ENCODE measurements at places on chromosomes 5 and 9. TPM values are rescaled to one million over a fixed set of nuclear protein-coding genes. Genes with fewer than 3 reads are reported as not detected.

Gene LMX1B
- total RNA-seq: not detected

Gene IL7R
- total RNA-seq: 860 TPM

Gene RAB3C
- 0.03 TPM for total RNA-seq

Gene PCDHA9
- total RNA-seq: not detected

Gene GAS1
- 0.42 TPM for total RNA-seq

Gene CSF2
- not detected for total RNA-seq

Gene TAS2R1
- not detected for total RNA-seq

Gene CEL
- not detected for total RNA-seq

Gene ZNF454
- total RNA-seq: not detected

Gene TPPP
- 35.4 TPM for total RNA-seq

Gene PCDHGC3
- not detected for total RNA-seq

Gene ESM1
- not detected for total RNA-seq

Gene SPINK1
- not detected for total RNA-seq

Gene LSM11
- total RNA-seq: 1.4 TPM

Gene CCL27
- total RNA-seq: not detected

Gene LHFPL2
- 1.3 TPM for total RNA-seq

Gene CDH9
- not detected for total RNA-seq

Gene ANKS6
- 9.6 TPM for total RNA-seq

Gene PAIP1
- total RNA-seq: 23.7 TPM

Gene LECT2
- total RNA-seq: not detected

Gene SV2C
- total RNA-seq: 0.18 TPM

Gene SPRY4
- not detected for total RNA-seq

Gene WHRN
- 32.6 TPM for total RNA-seq

Gene MIGA2
- total RNA-seq: 64.2 TPM

Gene HSD17B3
- 1.2 TPM for total RNA-seq

Gene ZNF608
- total RNA-seq: 0.16 TPM

Gene PCDHB16
- total RNA-seq: not detected

Gene STXBP1
- 8.4 TPM for total RNA-seq

Gene ADCY2
- total RNA-seq: not detected

All from T-helper 17 cell (primary cell).